Uterus (tissue), 4 donors: ENCODE measurements at places on chromosomes 3 and 15. TPM values are rescaled to one million over a fixed set of nuclear protein-coding genes. Genes with fewer than 3 reads are reported as not detected.

Gene LAMB2
- total RNA-seq = 588 TPM

Gene CCR1
- total RNA-seq = 0.77 TPM

- DNase-seq = no peak
Observed at GRCh38 chr15:28252831-28253230, 69.1 kb downstream of the HERC2 start.

GRCh38 chr15:46961795-46962194 is 755.5 kb upstream of the SEMA6D start:
- DNase-seq = no peak

- DNase-seq = no peak
Observed at GRCh38 chr15:73940061-73940981, 14.1 kb downstream of the LOXL1 start.

GRCh38 chr3:157094301-157094700 is 65.6 kb downstream of the CCNL1 start:
- no peak for DNase-seq

GRCh38 chr15:53458736-53459135 is 300.7 kb downstream of the WDR72 start:
- no peak for DNase-seq

- no peak for DNase-seq
Observed at GRCh38 chr3:185420762-185421161, 57.8 kb downstream of the MAP3K13 start.

Gene GOLGA6L24
- total RNA-seq = not detected

Gene CSPG5
- 0.82 TPM for total RNA-seq

GRCh38 chr15:39194106-39194830 is 386.6 kb upstream of the THBS1 start:
- DNase-seq = no peak

DNA sequence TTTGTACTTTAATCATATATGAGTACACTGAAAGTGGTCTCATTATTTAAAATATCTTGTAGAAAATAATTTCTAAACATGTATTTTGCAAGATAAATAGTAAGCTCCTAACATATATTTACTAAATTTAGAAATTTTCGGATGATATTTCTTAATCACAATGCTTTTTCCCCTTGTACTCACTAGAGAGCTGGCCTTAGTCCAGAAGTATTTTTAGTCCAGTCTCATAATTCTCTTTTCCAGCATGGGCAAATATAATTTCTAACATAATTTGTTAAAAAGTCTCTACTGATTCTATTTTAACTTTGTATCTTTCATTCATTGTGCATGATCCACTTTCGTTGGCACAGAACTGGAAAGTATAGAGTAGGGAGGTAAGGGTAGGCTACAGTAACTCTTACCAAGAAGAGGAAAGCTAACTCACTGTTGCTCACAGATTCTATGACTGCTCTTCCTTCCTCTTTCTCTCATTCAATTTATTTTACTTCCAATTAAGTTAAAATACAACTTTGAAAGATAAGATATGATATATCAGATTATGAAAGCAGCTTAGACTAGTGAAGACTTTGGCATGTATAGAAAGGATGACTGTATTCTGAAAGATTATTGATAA is 39.3 kb downstream of the FGF7 start:
- no peak for DNase-seq

Gene SLC22A13
- not detected for total RNA-seq

Gene ZBTB20
- 157 TPM for total RNA-seq

GRCh38 chr15:65529762-65530317 is 423 bp upstream of the HACD3 start:
- DNase-seq = no peak

- peak; percentile 50 for DNase-seq
Observed at GRCh38 chr3:11059090-11059798, 66.7 kb downstream of the SLC6A1 start.

DNA sequence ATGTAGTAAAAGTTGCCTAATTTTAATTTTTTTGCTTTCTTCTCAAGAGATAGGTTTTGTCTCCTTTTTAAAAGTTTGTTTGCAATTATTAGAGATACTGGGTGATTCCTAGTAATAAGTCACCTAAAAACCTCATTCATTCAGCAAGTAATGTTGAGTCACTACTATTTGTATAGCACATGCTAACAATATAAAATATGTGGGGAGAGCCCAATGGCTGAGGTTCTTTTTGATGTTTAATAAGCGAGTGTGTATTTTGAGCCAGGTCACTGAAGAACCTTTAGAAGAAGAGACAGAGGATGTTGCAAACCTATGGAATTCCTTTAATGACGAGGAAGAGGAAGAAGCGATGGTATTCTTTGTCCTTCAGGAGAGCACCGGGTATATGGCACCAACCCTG is 123.7 kb upstream of the CHRM5 start:
- no peak for DNase-seq

Gene GTPBP8
- total RNA-seq = 26.2 TPM

Gene SENP8
- 2.9 TPM for total RNA-seq

- no peak for DNase-seq
Observed at GRCh38 chr3:126371096-126371705, 14.0 kb upstream of the KLF15 start.

GRCh38 chr15:99399618-99400017 is 148.3 kb downstream of the LRRC28 start:
- DNase-seq = no peak

GRCh38 chr3:178513546-178514380 is 22.5 kb upstream of the KCNMB2 start:
- no peak for DNase-seq

Gene GREM1
- total RNA-seq = 5.4 TPM

DNA sequence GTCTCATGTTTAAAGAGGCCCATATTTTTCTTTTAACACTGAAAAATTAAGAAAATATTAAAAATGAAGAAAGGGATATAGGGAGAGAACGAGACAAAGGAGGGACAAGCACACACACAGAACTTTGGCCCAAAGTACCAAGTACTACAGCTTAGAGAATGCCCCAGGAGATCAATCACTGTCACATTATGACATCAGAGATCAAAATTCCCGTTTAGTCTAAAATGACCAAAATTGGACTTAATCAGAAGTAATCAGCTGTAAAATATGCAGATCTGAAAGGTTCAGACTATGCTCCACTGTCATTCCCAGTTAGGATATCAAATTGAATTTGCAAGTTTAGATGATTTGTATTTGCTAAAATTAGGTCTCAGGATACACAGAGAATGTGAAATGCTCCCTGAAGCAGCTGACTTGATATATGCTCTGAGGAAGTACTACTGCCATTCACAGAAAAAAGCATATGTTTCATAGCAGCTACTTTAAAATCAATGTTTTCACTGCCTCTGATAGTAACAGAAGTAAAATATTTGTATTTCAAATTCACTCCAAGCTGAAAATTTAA is 123.0 kb downstream of the PEAK1 start:
- DNase-seq = no peak

Gene RAB6B
- total RNA-seq = 1.5 TPM

DNA sequence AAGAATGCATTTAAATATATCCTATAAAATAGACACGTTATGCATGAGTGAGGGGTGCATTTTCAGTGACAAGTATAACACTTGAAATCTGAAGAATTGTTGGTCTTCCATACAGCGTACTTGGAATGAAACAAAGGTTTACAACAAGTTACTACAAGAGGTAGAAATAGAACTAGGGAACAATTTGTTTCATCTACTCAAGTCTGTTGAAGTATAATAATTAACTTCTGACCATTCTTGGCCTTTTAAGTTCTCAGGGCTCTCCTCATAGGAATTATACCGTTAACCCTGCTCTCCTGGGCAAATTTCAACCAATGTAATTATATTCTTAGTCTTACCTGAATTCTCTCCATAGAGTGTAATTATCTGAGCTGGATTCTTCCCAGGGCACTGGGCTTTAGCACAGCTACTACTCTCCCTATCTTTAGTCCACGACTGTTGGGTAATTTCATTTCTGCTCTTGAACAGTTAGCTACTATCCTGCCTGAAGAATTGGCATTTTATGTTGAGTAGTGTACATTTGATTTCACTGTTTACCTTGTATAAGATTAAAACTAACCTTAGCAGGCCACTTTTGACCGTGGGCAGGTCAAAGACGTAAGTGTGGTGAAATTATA is 100.6 kb downstream of the UBE2E2 start:
- DNase-seq = no peak

- DNase-seq = no peak
Observed at GRCh38 chr3:94171954-94172353, 109.1 kb downstream of the NSUN3 start.
